ENCODE measurements at places on chromosomes 1 and 21.

DNA sequence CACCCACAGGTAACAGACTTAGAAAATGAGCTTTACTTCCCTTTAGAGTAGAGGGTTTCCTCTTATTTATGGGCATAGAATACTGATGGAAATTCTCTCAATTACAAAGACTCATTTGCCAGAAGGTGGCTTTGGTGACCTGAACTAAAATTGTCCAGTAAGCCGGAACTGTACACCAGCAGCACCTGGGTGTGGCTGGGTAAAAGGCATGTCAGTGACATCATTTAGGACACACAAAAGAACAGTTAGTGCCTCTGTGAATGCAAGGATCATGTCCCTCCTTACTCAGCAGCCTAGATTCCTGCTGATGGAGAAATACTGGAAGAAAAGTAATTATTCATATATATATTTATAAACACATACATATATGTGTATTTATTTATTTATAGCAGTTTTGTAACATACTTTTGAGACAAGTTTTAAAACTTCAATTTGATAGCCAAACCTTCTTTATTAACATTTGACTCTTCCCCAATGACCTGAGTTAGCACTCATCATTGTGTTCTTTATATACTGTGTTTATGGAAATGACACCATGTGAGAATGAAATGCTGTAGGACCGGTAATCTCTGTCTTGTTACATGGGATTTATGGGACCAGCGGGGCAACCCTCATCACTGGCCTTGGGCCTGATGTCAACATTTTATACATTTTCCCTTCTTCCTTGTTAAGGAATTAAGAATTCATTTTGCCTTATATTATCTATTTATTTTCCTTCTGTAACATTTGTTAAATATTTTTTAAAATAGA, 274.4 kb downstream of the BRINP2 start:
- no peak for DNase-seq

GRCh38 chr1:58816747-58817221, 32.9 kb upstream of the JUN start:
- DNase-seq, result no peak

DNA sequence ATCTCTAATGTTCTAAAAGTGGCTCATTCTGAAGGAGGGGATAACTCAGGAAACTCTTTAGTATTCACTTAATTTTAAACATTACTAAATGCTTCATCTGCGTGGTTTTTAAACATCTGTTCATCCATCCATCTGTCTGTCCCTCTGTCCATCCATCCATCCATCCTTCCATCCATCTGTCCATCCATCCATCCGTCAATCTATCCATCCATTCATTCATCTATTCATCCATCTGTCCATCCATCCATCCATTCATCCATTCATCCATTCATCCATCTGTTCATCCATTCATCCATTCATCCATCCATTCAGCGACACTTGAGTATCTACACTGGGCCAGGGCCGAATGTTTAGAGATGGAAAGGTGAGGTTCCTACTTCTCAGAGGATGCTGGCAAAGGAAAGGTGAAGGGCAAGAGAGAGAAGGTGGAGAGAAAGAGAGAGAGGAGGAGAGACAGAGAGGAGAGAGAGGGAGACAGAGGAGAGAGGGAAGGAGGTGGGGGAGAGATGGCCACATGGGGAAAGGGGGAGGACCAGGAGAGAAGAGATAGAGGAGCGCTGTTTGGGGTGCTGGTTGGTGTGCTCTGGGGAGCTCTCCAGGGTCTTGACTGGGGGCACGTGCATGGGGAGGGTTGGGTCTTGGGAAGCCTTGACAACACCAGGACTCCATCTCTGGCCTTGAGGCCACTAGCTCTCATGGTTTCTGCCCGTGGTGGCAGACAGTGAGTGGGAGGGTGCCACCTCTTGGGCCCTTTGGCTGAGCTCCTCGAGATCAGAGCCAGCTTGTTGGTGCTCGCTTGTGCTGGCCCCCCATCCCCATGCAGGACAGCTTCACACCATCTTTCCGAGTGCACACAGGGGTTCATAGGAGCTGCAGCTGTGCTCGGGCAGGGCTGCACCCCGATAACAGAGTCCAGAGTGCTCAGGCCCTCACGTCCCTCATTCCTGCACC, 45.6 kb downstream of the ABCG1 start:
- DNase-seq, result no peak

GRCh38 chr1:229410692-229411433, 23.0 kb downstream of the ACTA1 start:
- peak; percentile 73 for DNase-seq

- DNase-seq, result no peak
Observed at GRCh38 chr1:207017615-207018559, 14.7 kb downstream of the C1orf116 start.

- DNase-seq, result no peak
Observed at GRCh38 chr1:59475737-59476136, 178.8 kb downstream of the FGGY start.

GRCh38 chr1:227314014-227314848, 4.1 kb downstream of the CDC42BPA start:
- no peak for DNase-seq

DNA sequence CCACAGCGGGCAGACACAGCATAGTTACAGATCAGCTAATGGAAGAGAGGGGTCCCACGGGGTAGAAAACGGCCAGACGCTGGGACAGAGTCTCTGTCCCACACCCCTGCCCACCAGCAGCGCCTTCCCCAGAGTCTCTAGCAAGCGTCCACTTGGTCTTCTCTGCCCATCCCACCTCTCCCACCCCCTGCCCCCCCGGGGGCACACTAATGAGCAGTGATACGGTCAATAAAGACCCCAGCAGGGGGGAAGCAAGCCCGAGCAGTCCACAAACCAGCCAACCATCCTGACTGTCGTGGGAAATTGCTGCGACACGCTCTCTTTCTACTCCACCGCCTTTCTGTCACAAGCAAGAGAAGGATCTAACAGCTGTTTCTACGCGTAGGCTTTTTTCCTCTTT, 374.7 kb downstream of the NPHP4 start:
- no peak for DNase-seq

DNA sequence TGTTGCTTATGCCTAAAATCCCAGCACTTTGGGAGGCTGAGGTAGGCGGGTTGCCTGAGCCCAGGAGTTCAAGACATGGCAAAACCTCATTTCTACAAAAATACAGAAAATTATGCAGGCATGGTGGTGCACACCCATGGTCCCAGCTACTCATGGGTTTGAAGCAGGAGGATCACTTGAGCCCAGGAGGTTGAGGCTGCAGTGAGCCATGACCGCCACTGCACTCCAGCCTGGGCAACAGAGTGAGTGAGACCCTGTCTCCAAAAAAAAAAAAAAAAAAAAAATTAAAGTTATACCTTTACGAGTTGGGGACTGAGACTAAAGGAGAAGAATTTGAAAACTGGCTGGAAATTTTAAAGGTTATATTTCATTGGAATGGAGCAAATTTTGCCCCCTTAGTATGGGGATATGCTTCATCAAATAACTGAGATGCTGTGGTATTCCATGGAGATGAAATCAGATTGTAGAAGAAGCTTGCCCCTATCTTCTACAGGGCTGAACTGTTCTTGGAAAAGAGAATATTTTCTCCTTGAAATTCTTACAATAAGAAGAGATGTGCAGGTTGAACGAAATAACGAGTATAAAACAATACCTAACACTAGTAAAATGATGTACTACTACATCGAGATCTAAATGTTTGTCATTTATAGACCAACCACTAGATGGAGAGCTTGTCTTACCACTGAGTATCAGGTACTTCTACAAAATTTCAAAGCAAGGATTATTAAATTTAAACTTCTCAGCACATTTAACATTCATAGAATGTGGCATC, 34.9 kb upstream of the SCYL3 start:
- peak; percentile 55 for DNase-seq

DNA sequence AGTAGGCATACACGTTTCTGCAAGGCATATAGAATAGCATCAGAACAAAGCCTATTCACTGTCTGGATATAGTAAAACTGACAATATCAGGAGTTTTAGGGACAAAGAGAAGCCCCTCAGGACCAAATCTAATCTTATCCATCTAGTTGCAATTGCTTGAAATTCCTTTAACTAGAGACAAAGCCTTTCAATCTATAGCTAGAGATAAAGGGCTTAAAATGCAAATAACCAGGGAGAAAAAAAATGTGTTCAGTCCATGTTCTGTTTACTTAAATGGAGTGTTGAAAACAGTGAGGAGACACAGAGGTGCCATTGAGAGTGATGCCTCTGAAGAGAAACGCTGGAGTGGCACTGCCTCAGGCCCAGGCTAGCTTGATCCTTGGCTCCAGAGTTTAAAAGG, 286.1 kb downstream of the DPYD start:
- no peak for DNase-seq

DNA sequence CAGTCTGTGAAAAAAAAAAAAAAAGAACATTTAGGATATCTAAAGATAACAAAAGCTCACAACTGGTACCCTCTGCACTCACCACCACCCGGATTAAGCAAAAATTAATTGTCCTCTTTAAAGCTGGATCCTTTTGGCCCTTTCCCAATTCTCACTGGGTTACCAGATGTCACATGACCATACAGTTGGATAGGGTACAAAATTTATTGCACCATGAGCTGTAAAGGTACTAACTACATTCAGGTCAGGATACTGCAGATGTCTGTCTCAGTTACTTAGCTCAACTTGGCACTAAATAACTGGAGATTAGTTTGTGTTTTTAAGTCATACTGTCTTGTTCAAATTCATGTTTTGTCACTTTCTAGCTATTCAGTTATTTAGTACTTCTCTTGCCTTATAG, 96.3 kb downstream of the GPATCH2 start:
- DNase-seq, result no peak

- no peak for DNase-seq
Observed at GRCh38 chr1:48616710-48617109, 144.7 kb upstream of the SPATA6 start.

DNA sequence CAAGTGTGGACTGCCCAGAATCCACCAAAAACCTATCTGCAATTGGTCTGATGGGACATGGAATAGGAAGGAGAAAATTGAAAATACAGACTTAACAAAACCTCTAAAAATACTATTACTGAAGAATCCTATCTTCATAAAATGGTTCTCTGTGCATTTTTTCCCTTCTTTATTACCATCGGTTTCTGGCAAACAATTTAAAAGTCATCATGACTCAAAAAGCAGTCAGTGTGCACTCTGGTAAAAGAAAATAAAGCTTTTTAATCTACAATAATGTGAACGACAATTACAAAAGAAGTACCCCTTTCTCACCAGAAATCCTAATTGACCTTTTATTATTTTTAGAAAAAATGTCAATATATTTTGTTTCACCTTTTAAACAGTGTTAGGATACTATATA, 186.3 kb downstream of the TPR start:
- no peak for DNase-seq

DNA sequence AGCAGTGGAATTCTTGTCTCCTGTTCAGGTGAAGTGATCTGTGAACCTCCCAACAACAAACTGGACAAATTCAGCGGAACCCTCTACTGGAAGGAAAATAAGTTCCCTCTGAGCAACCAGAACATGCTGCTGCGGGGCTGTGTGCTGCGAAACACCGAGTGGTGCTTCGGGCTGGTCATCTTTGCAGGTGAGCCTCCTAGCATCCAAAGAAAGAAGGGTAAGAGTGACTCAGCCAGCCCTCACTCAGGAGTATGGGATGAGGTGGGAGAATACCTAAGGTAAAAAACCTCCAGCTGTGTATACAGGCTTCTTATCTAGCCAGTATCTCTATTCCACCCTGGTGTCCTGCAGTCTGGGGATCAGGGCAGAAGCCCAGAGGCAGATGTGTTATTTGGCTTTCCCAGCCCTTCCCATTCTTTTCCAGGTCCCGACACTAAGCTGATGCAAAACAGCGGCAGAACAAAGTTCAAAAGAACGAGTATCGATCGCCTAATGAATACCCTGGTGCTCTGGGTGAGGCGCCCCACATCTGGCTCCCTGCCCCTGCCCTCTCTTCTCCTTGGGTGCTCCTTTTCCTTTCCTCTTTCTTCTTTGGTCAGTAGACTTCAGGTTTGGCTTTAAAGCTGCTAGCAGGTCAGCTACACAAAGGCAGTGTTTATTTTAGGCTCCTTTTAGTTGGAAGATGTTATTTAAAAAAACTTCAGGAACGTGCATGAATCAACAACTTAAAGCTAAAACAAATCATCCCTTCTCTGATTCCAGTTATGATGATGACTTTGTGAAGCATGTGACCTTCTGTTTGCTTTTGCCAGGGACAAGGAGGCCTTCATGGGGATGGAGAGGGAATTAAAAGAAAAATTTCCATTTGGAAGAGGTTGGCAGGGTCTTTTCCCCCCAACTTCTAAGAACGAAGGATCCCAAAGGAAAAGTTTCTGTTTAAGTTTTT, 9.0 kb downstream of the ATP8B2 start:
- DNase-seq, result no peak

- DNase-seq, result no peak
Observed at GRCh38 chr1:199515261-199515660, 512.2 kb upstream of the NR5A2 start.

- no peak for DNase-seq
Observed at GRCh38 chr1:20329793-20330542, 39.3 kb downstream of the VWA5B1 start.

GRCh38 chr21:45598666-45599065, 44.9 kb upstream of the PCBP3 start:
- DNase-seq, result no peak

DNA sequence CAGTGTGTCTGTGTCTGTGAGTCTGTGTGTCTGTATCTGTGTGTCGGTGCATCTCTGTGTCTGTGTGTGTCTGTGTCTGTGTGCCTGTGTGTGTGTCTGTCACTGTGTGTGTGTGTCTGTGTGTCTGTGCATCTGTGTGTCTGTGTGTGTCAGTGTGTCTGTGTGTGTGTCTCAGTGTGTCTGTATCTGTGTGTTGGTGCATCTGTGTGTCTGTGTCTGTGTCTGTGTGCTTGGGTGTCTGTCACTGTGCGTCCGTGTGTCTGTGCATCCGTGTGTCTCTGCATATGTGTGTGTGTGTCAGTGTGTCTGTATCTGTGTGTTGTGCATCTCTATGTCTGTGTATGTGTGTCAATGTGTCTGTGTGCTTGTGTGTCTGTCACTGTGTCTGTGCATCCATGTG, 44.7 kb upstream of the POFUT2 start:
- no peak for DNase-seq

GRCh38 chr1:27539901-27540861, 50.2 kb upstream of the WASF2 start:
- peak; percentile 82 for DNase-seq

- DNase-seq, result no peak
Observed at GRCh38 chr1:231526536-231526935, 1.9 kb upstream of the TSNAX start.

DNA sequence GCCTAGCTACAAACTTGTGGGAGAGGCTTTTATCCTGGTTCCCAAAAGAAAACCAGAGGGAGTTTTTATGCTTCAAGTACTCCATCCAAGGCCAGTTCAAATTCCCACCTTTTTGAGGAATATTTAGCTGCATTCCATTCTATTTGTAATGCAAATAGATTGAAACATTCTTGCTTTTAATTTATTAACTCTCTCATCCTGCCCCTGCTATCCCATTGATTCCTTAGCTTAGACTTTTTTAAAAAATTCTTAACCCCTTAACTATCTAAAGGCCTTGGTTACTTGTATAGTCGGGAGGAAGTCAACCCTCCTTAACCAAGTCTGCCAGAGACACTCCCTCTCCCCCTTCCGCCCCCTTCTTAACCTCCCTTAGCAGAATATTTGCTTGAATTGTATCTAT, 2.5 kb upstream of the MOV10 start:
- DNase-seq, result no peak
